ENCODE measurements at places on chromosomes 11 and 22.

DNA sequence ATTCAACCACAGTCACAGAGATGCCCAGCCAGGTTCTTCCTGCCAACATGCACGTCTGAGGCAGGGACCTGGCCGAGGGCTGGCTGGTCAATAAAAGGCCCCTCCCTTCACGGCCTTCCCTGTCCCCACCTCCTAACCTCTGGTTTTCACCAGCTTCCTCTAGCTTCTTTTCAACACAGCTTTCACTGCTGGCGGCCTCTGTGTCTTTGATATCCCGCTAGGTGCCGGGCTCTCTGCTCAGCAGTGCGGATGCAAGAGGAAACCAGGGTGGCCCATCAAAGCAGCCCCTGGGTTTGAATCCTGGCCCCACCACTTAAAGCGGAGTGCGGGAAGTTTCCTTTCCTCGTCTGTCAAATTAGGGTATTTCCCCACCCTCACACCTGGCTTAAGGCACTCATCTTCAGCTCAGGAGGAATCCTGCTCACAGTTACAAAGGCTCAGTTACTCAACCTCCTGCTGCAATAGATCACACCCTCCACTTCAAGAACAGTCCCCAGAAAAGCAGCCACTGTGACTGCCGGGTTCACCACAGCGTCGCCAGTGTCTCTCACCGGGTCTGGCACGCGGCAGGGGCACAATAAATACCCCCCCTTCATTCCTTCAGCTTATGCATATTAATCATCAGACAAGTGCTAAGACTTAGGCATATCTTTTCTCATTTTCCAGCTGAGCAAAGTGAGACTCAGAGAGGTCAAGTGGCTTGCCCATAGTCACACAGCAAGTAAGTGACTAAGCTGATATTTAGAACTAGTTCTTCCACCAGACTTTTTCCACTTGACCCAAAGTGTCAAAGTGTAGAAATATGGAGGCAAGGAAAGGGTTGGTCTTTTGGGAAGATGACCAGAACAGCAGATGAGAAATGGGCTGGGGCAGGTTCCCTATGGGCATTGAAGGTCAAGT, 45.7 kb downstream of the TXN2 start:
- no peak for DNase-seq

DNA sequence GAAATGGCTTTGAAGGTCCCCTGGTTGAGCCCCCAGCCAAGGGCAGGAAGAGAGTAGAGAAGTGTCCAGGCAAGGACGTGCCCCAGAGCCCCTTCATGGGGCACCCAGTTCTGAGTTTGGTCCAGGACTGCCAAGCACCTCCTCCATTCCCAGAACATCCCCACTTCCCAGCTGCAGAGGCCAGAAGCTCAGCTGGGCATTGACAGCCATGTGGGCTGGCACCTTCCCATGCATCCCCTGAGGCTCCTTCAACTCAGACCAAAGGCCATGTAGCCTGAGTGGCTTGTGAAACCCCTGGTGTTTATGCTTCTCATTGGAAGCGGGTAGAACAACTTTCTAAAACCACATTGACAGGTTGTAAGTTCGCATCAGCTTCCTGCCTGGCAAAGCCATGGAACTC, 789.6 kb downstream of the TBC1D22A start:
- no peak for DNase-seq

DNA sequence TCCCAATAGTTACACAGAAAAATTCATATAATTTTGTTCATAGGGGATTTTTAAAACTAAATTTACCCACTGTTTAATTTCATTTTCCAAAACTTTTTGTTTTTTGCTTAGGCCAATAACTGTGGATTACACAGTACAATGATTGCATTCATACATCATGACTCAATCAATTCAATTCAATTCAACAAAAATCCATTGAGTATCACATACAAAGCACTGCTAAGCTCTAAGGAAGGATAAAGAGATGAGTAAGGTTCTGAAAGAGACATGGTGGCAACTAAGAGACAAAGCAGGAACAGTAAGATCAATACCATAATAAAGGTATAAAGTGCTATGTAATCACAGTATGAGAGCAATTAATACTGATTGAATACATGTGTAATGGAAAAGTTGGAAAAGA, 9.4 kb upstream of the LAYN start:
- peak; percentile 53 for DNase-seq

- DNase-seq: no peak
Observed at GRCh38 chr11:115471367-115471766, 32.8 kb downstream of the CADM1 start.

DNA sequence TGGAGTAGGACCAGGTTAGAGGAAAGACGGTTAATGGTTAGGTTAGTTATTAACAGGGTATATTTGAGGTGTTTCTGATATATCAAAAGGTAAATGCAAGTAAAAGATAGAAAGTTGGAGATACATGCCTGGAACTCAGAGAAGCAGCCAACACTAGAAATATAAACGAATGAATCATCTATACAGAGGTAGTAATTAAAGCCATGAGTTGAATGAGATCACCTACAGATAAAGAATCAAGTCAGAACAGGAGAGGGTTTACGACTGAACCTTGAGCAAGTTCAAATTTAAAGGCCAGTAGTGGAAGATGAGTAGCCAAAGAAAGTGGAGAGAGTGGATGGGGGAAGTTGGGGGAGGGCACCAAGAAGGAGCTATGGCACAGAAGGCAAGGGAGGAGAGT, 73.9 kb downstream of the SPON1 start:
- no peak for DNase-seq

DNA sequence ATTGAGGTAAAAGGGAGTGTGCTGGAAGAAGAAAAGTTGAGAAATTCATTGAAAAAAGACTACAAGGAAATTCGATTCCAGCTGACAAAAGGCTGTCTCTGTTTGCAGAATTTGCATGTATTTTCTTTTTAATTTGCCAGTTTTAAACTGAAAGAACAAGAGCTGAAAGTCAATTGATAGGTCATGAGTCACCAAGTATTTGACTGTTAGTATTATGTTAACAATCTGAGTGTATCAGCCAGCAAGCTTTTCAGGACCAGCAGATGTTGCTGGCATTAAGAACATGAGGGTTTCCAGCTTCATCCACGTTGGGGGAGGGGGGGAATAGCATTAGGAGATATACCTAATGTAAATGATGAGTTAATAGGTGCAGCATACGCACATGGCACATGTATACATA, 726.7 kb downstream of the METTL15 start:
- DNase-seq: peak; percentile 93

DNA sequence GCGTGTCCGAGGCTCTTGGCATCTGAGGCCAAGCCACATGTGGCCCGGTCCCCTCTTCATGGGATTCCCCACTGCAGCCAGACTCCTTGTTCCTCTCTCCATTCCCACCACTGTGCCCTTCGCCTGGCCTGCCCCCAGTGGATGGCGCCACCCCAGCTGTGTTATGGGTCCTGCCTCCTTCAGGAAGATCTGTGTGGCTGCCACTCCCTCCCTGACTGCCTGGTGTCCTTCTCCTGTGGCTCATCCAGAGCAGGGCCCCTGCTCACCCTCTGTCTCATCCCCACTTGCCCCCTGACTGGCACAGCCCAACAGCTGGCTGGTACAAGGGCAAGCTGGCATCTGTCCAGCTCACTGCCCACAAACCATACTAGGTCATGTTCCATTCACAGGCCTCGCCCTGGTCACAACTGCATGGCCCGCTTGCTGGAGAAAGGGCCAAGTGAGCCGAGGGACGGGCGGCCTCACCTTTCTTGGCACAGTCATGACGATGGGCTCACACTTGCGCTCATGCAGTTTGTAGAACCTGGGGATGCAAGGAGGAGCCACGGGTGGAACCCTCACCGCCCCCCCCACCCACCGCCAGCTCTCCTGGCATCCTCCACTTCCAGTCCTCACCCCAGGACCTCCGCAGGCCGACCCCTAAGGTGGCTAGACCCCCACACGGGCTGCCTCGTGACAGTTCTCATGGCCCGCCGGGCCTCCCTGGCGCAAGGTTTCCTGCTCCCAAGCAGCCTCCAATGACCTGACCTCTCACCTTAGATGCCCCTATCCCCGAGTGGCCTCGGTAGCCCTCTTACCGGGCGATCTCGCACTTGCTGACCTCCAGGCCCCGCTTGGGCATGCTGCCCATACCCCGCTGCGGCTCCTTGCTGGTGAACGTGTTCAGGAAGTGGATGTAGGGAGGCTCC, 2.1 kb upstream of the PTPRCAP start:
- peak; percentile 23 for DNase-seq

GRCh38 chr11:86735451-86736290, 63.3 kb upstream of the ME3 start:
- DNase-seq: peak; percentile 94

DNA sequence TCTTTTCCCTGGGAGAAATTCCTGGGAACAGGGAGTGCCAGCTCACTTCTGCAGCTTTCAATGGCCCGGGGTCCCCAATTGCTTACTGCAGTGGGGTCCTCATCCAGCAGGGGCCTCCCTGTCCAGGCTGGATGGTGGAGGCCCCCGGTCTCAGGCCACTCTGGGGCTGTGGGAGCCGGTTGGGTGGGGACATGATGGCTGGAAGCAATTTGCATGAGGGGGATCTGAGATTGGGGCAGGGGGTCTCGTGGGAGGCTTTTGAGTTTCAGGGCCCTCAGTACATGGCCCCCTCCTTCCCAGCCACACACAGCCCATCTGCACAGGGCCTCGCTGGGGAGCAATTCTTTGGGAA, 25.2 kb downstream of the MRGPRD start:
- DNase-seq: no peak

- no peak for DNase-seq
Observed at GRCh38 chr22:49626361-49627216, 201.1 kb downstream of the BRD1 start.

- DNase-seq: no peak
Observed at GRCh38 chr11:122851366-122851966, 13.2 kb downstream of the CRTAM start.

- DNase-seq: no peak
Observed at GRCh38 chr11:96235751-96236150, 107.2 kb downstream of the MAML2 start.

- no peak for DNase-seq
Observed at GRCh38 chr11:69178819-69179482, 23.2 kb downstream of the SMIM38 start.

DNA sequence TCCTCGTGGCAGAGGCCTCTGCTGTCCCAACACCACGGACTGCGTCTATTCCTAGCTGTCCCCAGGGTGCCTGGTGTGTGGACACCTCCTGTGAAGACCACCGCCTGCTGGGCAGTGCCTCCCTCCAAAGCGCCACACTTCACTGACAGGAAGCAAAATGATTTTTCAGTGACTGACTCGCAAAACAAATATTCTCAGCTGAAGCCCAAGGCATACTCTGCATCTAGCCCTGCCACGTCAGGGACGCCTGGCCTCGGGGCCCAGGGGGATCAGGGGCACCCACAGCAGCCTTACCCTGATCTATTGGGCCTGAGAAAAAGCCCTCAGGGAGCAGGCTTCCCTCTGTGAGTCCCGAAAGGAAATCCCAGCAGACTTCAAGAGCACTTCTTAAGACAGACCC, 2.2 kb downstream of the BRD1 start:
- peak; percentile 84 for DNase-seq

DNA sequence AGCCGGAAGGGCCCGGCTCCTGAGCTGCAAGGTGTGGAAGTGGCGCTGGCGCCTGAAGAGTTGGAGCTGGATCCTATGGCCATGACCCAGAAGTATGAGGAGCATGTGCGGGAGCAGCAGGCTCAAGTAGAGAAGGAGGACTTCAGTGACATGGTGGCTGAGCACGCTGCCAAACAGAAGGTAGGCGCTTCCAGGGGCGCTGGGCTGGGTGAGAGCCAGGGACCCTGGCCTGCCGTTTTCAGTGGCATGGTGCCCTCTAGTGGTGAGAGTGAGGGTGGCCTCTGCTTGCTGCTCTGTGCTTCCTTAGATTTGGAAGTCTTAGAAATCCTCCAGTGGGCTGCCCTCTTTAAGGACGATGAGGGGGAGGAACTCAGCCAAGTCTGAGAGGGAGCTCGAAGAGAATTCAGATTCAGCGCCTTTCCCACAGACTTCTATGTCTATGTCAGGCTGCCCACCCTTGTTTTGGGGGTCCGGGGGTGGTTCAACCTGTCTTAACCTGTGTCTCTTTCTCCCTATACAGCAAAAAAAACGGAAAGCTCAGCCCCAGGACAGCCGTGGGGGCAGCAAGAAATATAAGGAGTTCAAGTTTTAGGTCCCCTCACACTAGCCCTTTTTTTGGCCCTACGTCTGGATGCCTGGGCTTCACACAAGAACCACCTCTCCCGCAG, 1.8 kb upstream of the PACS1 start:
- DNase-seq: peak; percentile 67

DNA sequence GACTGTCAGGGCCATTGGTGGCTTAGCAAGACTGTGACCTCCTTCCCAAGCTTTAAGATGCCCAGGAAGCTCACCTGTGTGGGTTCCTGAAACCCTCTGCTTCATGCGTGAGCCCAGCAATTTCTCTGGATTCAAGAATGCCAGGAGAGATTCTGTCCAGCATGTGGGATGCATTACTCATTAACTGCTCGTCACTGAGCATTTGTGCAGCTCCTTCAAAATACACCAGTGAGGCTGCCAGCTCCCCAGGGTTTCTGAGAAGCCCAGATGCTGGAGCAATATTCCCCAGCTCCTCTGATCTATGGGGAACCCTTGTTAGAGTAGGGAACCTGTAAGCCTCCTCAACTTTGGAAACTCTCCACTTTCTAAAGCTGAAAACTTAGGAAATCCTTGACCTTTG, 126.5 kb downstream of the CHST1 start:
- DNase-seq: no peak

DNA sequence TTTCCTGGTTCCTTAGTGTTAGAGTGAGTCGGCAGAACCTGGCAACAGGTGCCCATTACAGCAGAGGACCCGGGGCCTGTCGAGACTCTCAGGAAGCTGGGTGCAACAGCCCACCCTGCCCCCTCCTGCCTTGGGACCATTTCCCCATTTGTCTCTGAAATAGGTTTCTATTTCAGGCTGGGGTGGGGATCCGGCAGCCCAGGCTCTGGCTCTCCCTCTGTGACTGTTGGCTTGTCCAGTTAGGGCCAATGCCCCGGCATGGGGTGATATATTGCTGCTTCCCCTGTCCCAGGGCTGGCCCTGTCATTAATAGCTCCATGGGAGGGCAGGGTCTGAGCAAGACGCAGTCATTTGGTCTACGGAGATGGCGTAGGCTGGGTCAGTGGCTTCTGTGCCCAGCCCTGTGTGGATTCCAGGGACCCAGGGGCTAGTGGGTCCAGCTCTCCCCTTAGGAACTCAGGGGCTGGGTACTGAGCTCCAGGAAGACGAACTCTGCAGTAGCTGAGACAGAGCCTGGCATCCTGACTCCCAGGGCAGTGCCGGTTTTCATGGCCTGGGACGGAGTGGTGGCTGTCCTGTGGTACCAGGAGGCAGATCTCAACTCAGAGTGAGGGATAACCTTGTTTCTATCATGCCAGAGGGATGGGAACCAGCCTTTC, 2.7 kb downstream of the P2RY6 start:
- no peak for DNase-seq

All from fibroblast of skin of back (primary cell).